ENCODE measurements at places on chromosomes 16 and 17.

DNA sequence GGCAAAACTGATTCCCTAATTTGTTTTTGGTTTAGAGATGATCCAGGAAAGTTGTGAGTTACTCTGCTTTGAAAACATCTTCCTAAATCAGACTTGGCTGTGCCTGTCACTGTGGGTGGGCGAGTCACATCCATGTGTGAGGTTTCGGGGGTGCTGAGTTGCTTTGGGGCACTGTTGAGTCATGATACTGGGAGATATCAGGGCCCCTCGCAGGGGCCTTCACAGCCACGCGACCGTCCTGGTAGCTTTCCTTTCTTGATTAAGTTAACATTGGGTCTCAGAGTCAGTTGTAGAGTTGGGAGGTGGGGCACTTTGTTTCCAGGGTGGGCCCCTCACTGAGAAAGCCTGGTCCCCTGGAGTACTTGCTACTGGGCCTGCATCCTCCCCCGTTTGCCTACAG, 58.3 kb upstream of the LGALS9 start:
- DNase-seq, result no peak

- no peak for DNase-seq
These were observed 50.6 kb downstream of the HS3ST3B1 start for GRCh38 chr17:14351493-14351892.

- no peak for DNase-seq
These were observed 145.0 kb downstream of the CCDC182 start for GRCh38 chr17:57600074-57600473.

- no peak for DNase-seq
These were observed 17.5 kb upstream of the KLHL11 start for GRCh38 chr17:41882756-41883155.

- no peak for DNase-seq
These were observed 9.4 kb downstream of the TBX4 start for GRCh38 chr17:61461586-61461966.

DNA sequence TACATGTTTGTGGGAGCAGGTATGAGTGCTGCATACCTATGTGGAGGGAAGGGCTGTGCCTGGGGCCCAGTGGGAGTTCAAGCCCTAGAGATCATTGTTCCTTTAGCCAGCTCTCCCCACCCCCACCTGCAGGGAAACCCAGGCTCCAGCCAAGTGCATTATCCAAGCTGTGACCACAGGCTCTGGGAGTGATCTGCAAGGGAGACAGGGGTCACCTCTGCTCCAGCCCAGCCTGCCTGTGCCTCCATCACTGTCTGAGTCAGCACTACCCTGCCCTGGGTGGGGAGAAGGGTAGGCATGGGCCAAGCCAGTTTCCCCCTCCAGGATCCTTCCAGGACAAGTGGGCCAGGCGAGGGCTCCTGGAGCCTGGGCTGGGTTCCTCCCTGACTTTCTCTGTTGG, 32.1 kb upstream of the SBK1 start:
- DNase-seq, result no peak

DNA sequence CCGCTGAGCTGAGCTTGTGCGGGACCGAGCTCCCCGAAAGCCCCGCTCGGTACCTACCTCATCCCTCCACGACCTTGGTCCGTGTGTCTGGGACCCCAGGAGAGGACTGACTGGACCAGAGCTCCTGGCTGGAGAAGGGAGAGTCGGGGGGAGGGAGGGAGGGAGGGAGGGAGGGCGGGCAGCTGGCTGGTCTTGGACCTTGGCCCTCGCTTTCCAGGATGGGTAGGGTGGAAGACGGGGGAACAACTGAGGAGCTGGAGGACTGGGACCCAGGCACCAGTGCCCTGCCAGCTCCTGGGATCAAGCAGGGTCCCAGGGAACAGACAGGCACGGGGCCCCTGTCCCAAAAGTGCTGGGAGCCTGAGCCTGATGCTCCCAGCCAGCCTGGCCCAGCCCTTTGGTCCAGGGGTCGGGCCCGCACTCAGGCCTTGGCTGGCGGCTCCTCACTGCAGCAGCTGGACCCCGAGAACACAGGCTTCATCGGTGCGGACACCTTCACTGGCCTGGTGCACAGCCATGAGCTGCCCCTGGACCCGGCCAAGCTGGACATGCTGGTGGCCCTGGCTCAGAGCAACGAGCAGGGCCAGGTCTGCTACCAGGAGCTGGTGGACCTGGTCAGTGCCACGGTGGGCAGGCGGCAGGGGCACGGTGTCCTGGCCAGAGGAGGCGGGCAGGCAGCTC, 553 bp downstream of the RHBDL1 start:
- no peak for DNase-seq

DNA sequence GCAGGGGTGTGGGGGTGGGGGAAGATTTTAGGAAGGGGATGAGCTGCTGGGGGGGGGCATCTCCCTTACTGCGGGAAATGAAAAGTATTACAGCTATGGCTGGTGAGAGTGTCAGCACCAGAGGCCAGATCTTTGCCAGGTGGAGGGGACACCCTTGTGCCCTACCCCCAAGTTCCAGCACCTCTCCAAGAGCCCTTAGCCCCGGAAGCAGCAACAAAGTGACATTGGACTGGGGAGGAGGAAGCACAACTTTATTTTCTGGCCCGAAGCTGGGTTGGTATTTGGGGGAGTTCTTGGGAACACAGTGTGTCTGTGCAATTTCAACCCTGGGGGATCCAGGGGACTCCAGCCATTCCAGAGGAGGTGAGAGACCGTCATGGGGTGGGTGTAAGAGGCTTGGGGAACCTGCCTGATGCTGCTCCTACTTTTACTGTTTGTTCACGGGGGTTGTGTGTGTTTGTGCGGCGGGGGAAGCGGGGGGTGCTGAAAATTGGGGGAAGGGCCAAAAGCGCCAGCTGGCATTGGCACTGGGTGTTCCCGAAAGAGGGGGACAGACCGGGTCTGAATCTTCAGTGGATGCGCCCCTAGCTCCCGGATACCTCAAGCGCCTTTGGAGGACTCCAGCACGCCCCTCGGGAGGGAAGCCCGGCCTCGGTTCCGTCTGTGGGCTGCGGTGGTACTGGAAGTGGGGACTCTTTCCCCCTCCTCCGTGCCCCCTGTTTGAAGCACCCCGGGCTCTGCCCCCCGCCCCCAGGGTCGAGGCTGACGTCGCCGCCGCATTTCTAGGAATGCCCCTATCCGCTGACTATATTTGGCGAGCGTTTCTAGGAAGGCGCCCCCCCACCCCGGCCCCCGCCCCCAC, 230.3 kb downstream of the MRTFB start:
- no peak for DNase-seq

GRCh38 chr16:21100447-21100846, 50.2 kb downstream of the DNAH3 start:
- no peak for DNase-seq

DNA sequence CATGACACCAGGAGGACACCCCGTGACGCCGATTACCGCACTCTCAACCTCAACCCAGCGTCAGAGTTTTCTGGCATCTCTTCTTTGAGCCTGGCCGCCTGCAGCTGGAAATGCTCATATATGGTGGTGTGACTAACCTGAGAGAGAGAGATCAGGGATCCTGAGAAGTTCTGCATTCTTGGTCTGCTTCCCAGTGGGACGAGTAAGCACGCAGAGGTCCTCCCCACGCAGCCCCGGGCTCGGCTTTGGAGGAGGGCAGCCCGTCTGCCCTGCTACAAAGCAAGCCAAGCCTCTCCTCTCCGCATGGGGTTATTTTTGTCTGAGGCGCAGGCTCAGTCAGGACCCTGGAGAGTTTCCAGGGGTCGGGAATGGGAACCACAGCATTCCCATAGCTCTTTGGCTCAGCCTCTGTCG, 16.5 kb downstream of the CRISPLD2 start:
- DNase-seq, result peak; percentile 88

GRCh38 chr16:71734511-71734910, 10.0 kb upstream of the PHLPP2 start:
- DNase-seq, result no peak

DNA sequence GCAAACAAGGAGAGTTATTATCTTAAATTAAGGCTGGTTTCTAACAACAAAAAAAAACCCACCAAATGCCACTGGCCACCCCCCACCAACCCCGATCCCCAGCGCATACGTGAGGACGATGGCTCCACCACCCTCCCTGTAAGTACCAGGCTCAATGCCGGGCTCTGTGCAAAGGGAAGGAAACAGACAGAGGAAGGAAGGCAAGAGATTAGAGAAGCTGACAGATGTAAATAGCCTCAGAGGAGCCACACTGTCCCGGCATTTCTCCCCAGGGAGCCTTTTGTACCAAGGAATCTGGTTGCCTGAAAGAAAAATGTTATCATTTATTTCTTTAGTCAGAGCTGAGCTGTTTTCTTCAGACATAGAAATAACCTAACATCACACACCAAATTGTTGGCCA, 13.1 kb downstream of the SOST start:
- DNase-seq, result no peak

DNA sequence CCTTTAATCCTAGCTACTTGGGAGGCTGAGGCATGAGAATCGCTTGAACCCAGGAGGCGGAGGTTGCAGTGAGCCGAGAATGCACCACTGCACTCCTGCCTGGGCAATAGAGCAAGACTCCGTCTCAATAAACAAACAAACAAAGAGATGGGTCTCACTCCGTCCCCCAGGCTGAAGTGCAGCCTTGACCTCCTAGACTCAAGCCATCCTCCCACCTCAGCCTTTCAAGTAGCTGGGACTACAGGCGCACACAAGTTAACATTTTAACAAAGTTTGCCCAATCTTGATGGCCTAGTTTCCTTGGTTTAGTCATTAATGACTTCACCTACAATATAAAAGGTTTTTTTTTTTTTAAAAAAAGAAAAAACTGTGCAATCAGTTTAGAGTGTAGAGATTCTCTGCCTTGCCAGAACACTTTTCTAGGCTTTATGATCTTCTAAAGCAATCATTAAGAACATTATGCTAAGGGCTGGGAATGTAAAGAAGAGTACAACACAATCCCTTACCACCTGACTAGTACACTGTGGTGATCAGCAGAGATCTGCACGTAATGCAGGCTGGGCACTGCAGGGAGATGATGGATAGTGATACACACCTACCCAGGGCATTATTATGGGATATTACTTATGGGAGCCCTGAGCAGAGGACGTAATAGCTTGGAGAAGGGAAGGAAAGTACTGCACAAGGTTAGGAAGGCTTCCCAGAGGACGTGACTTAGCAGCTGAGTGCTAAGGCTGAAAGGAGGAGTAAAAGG, 6.9 kb downstream of the GOT2 start:
- DNase-seq, result no peak

DNA sequence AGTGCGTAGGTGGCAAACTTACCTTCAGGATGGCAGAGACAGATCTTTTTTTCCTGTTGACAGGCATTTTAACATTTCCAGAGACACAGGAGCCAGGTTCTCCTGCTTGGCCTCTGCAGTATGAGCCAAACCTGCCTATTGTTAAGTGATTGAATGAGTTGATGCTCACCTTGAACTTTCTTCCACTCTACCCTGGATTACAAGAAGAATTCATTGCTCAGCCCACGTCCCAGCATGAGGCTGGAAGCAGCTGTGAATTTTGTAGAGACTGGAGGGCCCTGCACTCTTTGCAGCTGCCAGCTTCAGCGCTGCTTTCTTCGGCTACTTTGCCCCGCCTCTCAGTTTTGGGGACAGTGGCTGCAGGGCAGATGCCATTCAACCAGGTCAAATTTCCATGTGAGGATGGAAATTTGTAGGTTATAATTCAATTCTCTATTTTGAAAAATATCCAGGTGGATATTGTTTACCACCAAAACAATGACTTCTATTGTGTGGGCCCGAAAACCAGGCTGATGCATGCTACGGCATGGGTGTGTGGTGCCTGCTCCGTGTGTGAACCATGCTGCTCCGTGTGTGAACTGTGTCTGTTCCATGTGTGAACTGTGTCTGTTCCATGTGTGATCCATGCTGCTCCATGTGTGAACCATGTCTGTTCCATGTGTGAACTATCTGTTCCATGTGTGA, 75.2 kb upstream of the METTL9 start:
- no peak for DNase-seq

DNA sequence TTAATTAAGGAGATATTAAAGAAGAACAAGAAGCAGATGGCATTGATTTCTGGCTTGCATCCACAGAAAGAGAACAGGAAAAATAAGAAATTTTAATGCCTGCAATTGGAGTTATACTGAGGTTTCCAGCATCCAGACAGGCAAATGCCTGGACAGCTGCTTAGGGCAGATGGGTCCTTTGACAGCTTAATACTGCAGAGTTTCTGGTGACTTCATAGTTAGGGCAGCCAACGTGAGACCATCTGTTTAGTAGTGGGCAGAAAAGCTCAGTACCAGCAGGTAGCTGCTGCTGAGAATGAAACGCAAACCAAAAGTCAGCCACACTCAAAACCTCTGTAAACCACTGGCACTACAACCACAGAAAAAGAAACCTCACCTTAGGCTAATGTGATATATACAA, 109.8 kb downstream of the CDK5R1 start:
- DNase-seq, result no peak

- DNase-seq, result no peak
These were observed 24.1 kb upstream of the SPNS3 start for GRCh38 chr17:4409659-4410058.

All from retinal pigment epithelial cell (primary cell).